ENCODE measurements at places on chromosomes 2 and 18.

DNA sequence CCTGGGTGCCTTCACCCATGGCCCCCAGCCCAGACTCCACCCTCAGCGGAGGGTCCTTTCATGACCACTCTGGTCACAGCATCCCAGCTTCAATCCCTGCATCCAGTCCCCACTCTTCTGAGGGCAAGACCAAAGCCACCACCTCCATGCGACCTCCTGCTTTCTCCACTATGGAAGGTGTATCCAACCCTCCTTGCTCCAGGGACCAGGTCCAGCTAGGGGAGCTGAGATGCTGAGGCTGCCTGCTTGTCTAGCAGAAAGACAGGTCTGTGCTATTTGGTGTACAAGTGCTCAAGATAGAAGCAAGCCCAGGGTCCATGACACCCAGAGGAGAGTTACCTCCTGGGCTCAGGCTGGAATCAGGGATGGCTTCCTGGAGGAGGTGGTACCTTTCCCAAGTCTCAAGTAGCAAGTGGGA is 73.8 kb upstream of the RAB6C start:
- no peak for DNase-seq

DNA sequence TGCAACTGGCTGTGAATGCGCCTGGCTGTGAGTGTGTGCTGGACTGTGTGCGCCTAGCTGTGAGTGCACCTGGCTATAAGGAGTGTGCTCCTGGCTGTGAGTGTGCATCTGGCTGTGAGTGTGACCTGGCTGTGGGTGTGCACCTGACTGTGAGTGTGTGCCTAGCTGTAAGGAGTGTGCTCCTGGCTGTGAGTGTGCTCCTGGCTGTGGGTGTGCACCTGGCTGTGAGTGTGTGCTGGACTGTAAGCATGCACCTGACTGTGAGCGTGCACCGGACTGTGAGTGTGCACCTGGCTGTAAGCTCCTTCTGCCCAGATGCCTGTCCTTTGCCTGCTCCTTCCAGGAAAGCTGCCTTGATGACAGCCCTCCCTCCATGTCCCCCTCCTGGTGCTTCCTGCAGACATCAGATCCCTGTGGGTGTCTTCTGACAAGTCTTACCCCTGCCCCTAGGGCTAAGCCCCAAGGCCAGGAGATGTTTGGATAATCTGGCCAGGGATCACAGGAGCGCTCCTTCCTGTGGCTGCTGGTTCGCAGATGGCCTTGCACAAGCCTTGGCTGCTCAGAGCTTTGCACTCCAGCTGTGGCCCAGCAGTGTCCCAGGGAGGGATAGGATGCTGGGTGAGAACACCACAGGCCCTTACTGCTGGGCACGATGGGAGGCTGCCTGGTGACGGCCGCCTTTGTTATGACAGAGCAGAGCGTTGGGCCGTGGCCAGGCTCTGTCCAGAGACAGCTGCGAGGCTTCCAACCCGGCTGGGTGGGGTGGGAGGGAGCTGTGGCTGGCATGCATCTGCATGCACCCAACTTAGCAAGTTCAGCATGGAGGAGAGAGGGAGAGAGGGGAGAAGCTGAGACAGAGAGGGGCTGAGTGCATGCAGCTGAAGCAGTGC is 89.9 kb downstream of the GLI2 start:
- DNase-seq: no peak

GRCh38 chr2:65367524-65367923 is 64.9 kb downstream of the SPRED2 start:
- DNase-seq: peak; percentile 92

DNA sequence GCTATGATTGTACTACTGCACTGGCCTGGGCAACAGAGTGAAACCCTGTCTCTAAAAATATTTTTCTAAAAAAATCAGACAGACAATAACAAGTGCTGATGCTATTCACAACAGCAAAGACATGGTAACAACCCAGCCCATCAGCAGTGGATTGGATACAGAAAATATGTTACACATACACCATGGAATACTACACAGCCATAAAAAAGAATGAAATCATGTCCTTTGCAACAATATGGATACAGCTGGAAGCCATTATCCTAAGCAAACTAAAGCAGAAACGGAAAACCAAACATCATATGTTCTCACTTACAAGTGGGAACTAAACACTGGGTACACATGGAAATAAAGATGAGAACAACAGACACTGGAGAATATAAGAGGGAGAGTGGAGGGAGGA is 19.9 kb downstream of the FAM161A start:
- DNase-seq: no peak

DNA sequence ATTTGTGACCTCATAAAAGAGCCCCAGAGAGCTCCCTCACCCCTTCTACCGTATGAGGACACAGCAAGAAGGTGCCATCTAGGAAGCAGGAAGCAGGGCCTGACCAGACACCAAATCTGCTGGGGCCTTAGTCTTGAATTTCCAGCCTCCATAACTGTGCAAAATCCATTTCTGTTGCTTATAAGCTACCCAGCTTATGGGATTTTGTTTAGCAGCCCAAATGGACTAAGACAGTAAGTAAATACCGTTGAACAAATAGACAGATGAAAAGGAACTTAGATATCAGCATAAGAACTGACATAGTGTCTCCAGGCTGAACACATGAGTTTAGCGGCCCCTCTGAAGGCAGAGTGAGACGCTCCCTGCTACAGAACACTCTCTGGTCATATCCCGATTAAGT is 130.9 kb downstream of the UXS1 start:
- no peak for DNase-seq

- no peak for DNase-seq
Observed at GRCh38 chr2:146777181-146777580, 1067.6 kb upstream of the ACVR2A start.

DNA sequence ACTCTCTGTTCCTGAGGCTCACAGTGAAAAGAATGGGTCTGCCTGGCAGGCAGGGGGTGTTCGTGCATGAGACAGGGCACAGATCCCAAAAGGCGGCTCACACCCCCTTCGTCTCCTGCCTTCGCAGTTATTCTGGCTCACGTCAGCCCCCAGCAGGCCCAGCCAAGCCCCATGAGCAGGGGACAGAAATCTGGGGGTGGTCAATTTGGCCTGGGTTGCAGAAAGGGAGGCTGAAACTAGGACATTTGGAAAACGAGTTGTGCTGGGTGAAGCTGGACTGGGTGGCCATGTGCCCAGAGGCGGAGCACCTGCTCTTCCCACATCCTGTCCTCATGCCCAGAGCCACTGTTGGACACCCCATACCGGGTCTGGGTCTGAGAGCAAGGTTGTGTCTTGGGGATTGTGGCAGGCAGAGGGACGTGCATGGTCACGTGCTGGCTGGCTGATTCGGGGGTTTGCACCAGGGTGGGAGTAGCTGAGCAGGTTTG is 99.0 kb upstream of the MCFD2 start:
- DNase-seq: no peak

DNA sequence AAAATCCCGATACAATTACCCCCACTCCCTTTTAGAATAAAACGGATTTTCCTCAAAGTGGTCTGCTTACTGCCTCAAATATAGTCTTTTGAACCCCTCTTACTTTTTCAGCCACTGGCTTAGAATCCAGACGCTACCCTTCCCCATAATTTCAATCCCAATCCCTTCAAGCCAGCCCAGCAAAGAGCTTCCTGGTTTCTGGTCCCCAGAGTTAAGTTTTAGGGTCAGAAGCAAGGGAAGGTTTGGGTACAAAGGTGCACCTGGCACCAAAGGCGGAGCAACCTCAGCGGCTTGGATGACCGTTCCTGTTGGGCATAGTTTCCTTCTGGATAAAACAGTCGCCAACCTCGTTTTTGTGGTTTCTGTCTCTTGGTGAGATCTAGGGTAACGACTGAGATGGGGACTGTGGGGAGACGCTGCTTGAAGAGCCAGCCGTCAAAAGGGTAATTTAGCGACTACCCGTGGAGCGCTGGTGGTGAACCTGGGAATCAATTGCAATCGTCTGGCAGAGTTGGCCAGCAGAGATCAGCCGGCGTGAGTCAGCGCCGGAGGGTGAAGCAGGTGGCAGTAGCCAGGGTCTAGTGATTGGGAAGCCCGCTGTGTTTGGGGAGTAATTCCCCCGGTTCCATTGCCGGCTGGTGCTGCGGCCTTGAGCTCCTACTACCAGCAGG is 1.6 kb downstream of the FEV start:
- no peak for DNase-seq

DNA sequence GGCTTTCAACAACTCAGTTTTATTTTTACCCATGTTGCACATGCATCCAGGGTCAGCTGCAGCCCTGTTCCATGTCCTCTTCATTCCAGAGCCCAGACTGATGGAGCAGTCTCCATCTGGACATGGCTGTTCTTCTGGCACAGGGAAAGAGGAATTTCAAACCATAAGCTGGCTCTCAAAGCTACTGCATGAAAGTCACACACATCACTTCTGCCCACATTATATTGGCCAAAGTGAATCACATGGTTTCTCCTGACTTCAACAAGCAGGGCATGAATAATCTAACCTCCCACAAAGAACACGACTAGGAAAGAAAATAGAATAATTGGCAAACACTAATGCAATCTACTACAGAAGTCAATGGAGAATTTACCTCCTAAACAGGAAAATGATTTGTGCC is 94.2 kb downstream of the FTCDNL1 start:
- DNase-seq: no peak

- no peak for DNase-seq
Observed at GRCh38 chr18:45874491-45875184, 49.2 kb downstream of the SIGLEC15 start.

GRCh38 chr2:36489281-36489680 is 108.7 kb downstream of the FEZ2 start:
- DNase-seq: peak; percentile 54

GRCh38 chr2:229920011-229920641 is 1.7 kb downstream of the TRIP12 start:
- DNase-seq: no peak

- DNase-seq: no peak
Observed at GRCh38 chr2:109247340-109247739, 118.3 kb downstream of the SH3RF3 start.

GRCh38 chr18:54209471-54210180 is 14.8 kb downstream of the MBD2 start:
- no peak for DNase-seq

DNA sequence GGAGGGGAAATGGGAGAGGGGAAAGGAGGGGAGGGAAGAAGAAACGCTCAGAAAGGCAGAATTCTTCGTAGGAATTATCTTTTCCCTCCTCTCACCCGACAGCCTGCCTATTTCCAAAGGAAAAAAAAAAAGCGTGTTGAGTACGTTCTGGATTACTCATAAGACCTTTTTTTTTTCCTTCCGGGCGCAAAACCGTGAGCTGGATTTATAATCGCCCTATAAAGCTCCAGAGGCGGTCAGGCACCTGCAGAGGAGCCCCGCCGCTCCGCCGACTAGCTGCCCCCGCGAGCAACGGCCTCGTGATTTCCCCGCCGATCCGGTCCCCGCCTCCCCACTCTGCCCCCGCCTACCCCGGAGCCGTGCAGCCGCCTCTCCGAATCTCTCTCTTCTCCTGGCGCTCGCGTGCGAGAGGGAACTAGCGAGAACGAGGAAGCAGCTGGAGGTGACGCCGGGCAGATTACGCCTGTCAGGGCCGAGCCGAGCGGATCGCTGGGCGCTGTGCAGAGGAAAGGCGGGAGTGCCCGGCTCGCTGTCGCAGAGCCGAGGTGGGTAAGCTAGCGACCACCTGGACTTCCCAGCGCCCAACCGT is at the start of gene GAD1:
TSS of gene GAD1 (plus strand) at position 384 of the 589 bp plus-strand sequence. CDS start 1,705 bp downstream, outside the sequence.
- DNase-seq: no peak

DNA sequence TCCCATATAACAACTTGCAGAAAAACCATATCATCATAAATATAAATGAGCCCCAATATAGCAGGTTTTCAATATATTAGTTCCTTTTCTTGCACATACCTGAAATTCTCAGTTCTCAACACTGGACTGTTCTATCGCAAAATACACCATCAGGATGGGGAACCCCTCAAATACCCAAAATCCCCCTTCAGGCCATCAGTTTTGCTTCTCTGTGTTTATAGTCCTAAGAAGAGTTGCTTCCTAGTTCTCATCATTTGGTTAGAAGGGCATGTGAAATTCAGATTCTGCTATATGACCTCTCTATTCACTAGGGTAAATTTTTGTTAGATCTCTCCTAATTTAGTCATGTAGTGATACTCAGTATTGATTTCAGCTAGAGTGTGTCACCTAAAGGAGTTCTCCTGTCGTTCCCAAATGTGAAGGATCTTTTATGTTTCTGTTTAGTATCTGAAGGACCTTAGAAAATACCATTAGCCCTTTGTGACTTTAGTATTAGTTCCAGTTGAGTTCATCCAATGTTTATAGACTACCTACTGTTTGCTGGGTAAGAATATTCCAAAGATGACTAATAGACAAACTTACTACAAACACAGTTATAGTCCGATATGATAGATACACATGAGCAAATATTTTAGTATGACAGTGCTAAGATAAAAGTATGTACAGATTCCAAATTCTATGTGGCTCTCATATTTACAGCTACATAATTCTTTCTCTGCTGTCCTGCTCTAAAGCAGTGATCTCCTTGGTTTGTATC is 115.8 kb downstream of the TTC27 start:
- DNase-seq: no peak

- DNase-seq: no peak
Observed at GRCh38 chr2:115011721-115012120, 569.3 kb downstream of the DPP10 start.

GRCh38 chr2:165587335-165587938 is 117.9 kb downstream of the CSRNP3 start:
- no peak for DNase-seq

DNA sequence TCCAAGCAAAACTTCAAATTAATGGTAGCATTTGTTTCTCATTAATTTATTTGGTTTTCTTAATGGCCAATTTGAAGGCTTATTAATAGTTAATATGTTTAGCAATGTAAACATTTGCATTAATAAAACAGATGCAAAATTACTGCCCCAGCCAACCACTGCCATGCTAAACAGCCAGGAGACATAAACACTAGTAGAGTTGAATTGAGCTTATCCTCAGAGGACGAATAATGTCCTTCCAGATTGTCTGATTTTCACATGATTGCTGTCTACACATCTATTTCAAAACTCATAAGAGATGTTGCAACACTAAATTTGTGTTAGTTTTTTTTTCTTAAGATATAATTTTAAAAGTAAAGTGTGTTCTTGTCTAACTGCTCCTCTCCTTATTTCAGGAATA is 128.5 kb downstream of the DCC start:
- DNase-seq: no peak

- no peak for DNase-seq
Observed at GRCh38 chr2:219296631-219297391, 12.4 kb downstream of the PTPRN start.

DNA sequence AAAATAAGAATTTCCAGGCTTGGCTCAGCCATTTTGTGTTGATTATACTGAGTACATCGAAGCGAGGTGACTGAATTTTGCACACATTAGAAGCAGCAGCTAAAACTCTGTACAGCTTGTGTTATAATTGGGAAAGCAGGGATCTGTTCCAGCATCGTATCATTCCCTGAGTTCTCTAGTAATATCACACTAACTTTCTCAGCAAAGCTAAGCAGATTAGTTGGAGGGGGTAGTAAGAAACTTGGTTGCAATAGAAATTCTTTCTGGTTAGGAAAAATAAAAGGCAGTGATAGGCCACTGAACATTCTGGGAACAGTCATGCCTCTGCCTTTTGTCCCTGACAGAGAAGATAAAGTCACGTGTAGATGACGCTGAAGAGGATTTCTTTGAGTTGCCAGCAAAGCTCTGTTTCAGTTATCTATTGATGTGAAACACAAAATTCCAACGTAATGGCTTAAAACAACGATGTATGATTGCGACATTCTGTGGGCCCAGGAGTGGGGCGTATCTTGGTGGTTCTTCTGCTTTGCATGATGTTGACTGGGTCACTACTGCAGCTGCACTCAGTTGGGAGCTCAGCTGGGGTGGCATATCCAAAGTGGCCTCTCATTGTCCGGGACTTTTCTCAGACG is 202.1 kb upstream of the MEX3C start:
- no peak for DNase-seq

- DNase-seq: no peak
Observed at GRCh38 chr2:56185101-56185581, 1.4 kb downstream of the CCDC85A start.

- no peak for DNase-seq
Observed at GRCh38 chr2:33421820-33422219, 54.6 kb upstream of the RASGRP3 start.

All from fibroblast of skin of left biceps (primary cell).